ENCODE measurements at places on chromosomes 6 and 20.

DNA sequence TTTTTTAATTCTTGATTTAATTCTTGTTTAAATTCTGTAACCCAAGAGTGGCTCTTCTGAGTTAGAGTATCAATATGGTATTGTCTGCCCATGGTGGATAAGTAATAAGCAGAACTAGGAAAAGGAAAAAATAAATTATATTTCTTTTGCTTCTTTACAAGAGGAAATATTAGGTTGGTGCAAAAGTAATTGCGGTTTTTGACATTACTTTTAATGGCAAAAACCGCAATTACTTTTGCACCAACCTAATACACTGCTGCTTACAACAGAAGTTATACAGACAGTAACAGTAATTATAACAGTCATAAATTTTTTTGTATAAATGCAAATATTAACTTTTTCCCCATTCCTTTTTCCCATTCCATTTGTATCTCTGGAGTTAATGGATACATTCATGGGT is 65.6 kb downstream of the HS3ST5 start:
- DNase-seq = no peak

GRCh38 chr6:75788894-75789293 is 39.9 kb downstream of the MYO6 start:
- no peak for DNase-seq

DNA sequence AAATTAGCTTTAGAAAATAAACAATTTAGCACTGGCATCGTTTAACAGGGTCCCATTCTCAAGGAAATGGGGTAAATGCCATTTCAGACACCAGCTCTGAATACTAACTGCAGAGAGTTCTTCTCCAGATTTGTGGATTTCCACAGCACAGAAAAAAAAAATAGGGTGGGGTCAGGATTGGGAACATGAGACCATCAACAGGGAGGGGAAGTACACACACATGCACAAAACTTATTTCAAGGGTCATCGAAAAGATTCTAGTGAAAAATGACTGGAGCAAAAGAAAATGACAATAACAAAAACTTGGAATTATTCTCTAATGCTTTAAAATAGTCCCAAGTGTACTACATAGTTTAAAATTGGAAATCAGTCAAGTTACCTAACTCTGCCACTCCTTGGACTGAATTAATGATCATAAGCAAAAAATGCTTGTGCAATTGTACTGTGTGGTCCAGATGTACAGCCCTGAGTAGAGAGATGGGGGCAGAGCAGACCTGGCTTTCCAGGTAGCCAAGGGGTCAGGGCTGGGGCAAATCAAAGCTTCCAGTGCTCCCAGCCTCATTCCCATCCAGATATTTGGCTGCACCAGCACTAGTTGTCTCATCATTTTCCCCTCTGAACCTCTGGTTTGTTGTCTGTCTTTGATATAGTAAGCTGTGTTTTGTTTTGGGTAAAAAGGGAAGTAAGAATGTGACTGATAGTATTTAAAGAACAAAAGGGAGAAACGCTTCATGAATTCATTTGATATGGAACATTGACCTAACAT is 152.4 kb downstream of the SOBP start:
- DNase-seq = no peak

DNA sequence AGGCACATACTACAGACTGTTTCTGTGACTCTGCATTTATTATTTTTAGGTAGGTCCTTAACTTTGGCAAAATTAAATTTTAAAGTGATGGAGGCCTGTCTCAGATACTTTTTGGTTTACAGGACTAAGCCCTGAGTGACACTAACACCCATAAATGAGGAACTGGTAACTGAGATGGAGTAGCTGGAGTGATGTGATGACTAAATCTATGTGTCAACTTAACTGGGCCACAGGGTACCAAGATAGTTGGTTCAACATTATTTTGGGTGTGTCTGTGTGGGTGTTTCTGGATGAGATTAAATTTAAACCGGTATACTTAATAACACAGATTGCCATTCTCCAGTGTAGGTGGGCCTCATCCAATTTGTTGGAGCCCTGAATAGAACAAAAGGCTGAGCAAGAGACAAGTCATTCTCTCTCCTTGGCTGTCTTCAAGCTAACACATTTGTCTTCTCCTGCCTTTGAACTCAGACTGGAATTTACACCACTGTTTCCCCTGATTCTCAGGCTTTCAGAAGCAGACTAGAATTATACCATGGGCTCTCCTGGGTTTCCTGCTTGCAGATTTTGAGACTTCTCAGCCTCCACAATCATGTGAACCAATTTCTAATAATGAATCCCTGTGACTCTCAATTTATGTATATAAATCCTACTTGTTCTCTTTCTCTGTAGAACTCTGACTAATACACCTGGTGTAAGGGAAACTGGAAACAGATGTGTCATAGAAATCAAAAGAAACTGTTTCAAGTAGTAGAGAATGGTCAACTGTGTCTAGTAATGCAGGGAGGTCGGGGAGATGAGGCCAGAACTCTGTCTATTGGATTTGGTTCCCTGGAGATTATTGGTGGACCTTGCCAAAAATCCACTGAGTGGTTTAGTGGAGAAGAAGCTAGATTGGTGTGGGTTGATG is 579.2 kb downstream of the EPM2A start:
- no peak for DNase-seq

- no peak for DNase-seq
These were observed 129.7 kb upstream of the UFL1 start for GRCh38 chr6:96391776-96392360.
